ENCODE measurements at places on chromosomes 11 and 22.

GRCh38 chr11:13465909-13466371 is 2.9 kb upstream of the BTBD10 start:
- peak; percentile 56 for DNase-seq

- no peak for DNase-seq
Measured at GRCh38 chr11:117997406-117997805, 11.2 kb downstream of the IL10RA start.

DNA sequence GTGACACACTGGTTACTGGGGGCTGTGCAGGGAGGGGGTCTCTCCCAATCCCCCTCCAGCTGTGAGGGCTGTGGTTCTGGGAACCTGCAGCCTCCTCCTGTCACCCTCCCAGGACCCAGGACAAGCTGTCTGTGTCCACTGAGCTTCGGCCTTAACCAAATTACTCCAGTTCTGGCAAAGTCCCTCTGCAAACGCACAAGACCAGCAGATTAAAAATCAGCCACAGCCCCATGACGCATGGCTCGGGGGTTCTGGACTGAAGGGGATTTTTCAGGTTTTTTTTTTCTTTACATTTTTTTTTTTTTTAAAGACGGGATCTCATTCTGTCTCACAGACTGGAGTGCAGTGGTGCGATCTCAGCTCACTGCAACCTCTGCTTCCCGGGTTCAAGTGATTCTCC is 32.2 kb upstream of the A4GALT start:
- peak; percentile 50 for DNase-seq

DNA sequence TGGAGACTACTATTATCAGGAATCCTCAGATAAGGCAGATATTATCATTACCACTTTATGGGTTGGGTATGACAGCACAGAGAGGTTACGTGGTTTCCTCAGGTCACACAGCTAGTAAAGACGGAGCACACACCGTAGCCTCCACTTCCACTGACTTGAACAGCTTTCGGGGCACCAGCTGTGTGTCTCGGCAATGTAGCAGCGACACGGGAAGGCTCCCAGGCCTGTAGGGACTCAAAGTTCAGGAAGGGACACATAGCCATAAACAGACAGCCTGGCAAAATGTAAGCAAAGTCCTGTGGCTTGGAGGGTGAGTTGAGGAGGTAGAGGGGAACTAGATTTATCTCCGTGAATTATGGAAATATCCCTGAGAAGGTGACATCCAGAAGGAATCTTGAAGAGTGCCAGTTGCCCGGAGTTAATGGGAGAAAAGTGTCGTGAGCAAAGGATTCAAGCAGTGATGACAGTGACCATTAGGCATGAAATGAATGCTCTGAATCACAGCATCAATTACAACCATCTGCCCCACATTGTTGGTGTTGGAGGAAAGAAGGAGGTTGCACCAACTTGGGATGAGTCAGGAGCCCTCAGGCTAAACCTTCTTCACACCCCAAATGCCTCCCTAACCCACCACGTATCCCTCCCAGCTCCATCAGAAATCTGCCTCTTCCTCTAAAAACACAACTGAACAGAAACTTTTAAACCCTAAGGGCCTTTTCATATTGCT is 106.7 kb upstream of the ASPHD2 start:
- no peak for DNase-seq

Data from suppressor macrophage treated with lipopolysaccharide for 1 hour (primary cell).